ENCODE measurements at places on chromosomes 5 and 9.

GRCh38 chr5:3339798-3340115 is 255.9 kb upstream of the IRX1 start:
- DNase-seq = no peak

GRCh38 chr5:144144956-144145751 is 25.3 kb downstream of the YIPF5 start:
- no peak for DNase-seq

DNA sequence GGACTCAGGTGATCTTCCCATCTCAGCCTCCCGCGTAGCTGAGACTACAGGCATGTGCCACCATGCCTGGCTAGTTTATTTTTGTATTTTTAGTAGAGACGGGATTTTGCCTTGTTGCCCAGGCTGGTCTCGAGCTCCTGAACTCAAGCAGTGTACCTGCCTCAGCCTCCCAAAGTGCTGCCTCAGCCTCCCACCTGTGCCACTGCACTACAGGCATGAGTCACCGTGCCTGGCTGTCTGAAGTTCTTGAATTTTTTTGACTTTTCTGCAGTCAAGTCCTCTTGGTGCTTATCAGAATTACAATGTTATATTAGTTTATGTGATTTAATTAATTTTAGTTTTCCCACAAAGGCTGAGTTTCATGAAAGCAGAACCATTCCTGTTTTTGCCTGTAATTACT is 9.8 kb downstream of the SPIN1 start:
- DNase-seq = no peak

DNA sequence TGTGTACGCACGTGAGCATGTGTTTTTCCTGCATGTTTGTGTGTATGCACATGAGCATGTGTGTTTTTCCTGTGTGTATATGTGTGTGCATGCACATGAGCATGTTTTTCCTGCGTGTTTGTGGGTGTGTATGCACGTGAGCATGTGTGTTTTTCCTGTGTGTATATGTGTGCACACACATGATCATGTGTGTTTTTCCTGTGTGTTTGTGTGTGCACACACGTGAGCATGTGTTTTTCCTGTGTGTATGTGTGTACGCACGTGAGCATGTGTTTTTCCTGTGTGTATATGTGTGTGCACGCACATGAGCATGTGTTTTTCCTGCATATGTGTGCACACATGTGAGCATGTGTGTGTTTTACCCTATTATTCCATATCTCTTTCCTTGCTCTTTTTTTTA is 205.9 kb downstream of the TRIO start:
- no peak for DNase-seq

DNA sequence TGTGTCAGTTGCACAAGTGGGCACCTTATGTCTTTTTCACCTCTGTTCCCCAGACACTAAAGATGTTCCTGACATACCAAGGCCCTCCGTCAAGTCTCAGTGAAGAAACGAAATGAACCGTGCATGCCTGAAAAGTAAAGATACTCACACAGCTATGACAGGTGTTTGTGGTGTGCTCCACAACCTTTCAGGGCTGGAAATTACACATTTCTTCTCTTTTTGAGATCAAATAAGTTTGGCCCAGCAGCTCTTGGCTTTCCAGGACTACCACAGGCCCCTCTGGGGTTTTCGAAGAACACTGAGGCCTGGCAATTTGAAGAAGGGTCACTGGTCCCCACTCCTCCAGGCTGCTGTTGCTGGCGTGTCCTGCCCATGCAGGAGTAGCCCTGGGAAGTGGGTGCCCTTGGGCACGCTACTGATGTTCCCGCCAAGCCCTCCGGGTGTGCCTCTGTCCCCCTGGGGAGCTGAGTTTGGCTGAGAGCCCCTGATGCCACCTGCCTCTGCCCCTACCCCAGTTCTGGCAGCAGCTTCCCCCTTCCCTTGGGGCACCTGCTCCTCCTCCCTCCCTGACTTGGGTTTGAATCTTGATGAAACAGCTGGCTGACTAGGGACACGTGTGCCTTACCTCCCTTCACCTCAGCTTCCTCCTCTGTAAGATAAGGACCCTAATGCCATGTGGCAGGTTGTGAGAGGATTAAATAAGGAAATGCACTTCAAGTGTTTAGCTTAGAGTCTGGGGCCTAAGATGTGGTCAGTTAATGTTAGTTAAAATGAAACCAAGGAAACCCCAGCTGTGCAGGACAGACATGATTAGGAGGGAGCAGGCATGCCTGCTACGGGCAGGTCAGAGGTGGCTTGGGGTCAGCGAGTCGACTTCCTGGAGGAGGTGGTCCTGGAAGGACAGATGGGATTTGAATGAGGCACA is 49.1 kb upstream of the GADD45G start:
- no peak for DNase-seq

GRCh38 chr9:86082870-86083269 is 16.5 kb downstream of the GOLM1 start:
- DNase-seq = no peak

DNA sequence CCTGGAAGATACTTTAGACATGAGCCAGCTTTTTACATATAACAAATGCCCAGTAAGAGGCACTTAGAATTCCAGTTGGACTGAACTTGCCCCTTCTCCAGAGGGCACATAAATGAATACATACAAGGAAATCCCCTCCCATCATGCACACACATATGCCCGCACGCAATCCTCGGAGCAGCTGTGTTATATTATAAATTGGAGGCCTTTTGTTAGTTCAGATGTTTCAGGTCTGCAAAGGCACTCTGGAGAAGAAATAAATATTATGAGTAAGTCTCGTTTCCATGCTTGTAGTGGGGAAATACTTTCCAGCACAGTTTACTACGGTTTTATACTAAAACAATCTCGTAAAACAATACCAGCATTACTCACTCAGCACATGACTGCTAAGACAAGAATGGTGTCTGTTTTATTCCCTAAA is 17.6 kb upstream of the MUSK start:
- no peak for DNase-seq

DNA sequence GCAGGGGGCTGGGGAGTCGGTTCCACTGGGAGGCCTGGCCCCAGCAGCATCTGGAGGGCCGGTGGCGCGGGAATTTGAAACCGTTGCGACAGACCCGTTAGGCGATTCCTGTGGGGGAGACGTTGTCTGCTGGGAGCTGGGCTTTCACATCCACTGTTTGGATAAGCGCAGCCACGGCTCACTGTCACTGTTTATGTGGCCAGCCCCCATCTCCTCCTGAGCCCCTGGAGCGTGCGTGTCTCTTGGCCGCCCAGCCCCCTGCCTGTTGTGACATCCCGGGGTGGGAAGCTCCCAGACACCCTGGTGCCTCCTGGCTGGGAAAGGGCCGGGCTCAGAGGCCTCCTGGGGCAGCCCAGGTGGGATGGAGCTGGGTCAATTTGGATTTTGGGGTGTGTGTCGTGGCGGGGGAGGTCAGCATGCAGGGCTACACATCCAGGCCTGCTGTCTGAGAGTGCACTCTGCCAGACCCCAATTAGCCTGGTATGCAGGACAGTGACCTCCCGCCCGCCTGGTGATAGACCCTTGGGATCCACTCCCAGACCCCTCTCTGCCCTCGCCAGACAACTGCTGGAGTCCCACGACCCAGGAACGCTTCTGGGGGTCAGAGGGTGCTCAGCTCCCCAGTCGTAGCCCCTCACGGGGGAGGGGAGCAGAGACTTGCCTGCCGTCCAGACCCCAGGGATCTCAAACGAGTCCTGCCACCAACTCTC is 62.0 kb upstream of the RNU6ATAC start:
- no peak for DNase-seq

- DNase-seq = no peak
Observed at GRCh38 chr5:101929628-101930027, 366.5 kb downstream of the SLCO4C1 start.

- peak; percentile 83 for DNase-seq
Observed at GRCh38 chr5:149766460-149767280, 36.6 kb downstream of the PPARGC1B start.

DNA sequence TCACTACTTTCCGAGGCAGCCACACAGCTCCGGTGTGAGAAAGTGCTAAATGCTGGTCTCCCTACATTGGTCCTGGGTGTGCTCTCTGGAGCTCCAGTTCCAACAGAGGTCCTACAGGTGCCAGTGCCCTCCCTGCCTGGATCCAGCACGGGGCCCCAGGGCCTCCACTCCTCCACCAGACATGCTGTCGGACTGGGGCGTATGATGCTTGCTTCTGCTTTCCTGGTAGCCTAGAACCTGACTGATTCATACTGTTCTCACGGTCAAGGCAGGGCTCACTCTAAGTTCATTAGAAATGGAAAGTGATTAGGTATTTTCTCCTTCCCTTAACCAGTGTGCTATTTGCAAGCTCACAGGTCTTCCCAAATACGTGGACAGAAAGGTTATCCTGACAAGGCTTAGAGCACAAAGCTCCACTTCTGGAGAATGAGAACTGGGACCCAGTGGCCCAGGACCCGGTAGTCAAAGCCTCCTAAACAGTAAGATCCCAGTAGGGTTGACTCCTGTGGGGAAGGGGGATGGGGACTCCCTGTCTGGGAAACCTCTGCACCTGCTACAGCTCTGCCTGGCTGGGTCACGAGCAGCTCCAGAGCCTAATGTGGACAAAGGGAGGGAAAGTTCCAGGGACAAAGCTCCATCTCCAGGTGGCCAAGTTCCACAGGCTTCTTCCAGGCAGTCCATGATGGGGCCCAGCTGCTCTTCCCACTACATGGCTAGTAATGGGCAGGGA is 98.1 kb downstream of the PAX5 start:
- DNase-seq = no peak

DNA sequence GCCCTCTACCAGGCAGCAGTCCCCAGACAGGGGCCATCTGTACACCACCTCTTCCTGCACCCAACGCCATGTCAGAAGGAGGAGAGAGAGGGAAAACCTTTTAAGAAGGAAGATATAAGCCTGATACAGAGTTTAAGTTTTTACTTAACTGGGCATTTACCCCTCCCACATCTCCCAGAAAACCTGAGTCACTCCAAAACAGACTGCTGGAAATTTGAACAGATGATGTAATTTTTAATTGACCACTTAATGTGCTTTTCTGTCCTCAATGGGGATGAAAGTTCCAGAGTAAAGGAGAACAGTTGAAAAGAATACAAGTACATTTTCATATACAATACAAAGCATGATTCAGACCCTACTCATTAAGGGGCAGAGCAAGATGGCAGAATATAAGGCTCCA is 63.9 kb downstream of the TTC39B start:
- no peak for DNase-seq

GRCh38 chr9:95499847-95500246 is 16.9 kb downstream of the PTCH1 start:
- no peak for DNase-seq

GRCh38 chr9:104009826-104010225 is 84.3 kb upstream of the SMC2 start:
- DNase-seq = peak; percentile 45

GRCh38 chr5:170571875-170572852 is 68.3 kb downstream of the KCNIP1 start:
- peak; percentile 22 for DNase-seq

GRCh38 chr5:53508125-53508524 is 27.7 kb downstream of the FST start:
- DNase-seq = no peak

DNA sequence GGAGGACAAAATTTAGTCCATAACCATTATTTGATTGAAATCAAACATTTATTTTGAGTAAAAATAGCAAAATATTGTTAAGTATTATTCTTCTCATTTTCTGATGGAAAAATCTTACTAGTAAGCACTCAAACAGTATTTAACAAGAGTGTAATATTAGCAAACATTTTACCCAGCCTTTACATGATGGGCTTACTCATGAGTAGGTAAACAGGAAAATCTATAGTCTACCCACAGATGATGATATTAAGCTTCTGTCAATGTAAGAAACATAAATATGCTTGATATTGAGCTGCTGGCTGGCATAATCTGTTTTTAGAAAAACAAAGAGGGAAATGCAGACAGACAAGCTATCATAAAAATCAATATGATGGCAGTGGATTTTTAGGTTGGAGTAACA is 418.5 kb upstream of the COX7C start:
- no peak for DNase-seq

DNA sequence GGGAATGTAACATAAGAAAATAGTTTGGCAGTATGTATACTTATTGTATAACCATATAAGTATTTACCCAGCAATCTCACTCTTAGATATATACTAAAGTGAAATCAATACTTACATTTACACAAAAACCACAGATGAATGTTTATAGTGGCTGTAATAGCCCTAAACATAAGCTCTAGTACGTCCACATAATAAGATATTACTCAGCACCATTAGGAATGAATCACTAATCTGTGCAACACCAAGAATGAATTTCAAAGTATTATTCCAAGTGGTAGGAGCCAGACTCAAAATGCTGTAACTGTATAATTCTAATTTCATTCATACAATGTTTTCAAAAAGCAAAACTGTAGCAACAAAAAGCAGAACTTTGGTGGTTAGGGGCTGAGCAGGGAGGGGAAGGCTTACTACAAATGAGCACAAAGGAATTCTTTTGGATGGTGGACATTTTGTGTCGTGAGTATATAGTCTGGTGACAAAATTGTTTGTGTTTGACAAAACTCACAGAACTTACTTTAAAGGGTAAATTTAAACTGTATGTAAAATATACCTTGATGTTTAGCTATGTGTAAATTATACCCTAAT is 11.9 kb upstream of the C5orf46 start:
- no peak for DNase-seq

- no peak for DNase-seq
Observed at GRCh38 chr5:23242891-23243290, 264.5 kb upstream of the PRDM9 start.

- no peak for DNase-seq
Observed at GRCh38 chr9:121735065-121735792, 83.8 kb downstream of the DAB2IP start.

All from inflammatory macrophage (primary cell).